ENCODE measurements at places on chromosomes 5 and 9.

DNA sequence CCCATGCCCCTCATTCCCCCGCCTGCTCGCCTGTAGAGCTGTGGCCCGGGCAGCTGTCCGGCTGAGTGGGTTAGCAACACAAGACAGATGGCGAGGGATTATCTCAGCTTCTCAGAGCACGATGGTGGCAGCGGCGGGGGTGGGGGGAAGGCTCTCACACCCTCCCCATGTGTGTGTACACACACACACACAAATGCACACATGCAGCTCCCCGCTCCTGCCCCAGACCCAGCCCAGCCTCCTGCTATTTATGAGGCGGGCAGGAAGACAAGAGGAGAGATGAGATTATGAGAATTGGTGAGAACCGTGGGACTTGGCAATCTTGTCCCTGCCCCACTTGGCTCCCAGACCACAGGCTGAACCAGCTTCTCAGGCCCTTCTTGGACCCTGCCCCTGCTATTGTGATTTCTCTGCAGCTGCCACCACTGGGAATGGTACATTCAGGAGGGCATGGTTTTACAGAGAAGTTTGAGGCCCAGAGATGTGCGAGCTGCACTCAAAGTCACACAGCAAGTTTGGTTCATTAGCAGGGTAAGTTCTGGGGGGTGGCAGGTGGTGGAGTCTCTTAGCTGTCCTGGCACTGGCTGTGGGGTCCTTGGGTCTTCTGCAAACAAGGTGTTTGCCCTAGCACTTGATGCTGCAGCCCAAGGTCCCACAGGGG, 51.0 kb upstream of the PSD2 start:
- no peak for DNase-seq

DNA sequence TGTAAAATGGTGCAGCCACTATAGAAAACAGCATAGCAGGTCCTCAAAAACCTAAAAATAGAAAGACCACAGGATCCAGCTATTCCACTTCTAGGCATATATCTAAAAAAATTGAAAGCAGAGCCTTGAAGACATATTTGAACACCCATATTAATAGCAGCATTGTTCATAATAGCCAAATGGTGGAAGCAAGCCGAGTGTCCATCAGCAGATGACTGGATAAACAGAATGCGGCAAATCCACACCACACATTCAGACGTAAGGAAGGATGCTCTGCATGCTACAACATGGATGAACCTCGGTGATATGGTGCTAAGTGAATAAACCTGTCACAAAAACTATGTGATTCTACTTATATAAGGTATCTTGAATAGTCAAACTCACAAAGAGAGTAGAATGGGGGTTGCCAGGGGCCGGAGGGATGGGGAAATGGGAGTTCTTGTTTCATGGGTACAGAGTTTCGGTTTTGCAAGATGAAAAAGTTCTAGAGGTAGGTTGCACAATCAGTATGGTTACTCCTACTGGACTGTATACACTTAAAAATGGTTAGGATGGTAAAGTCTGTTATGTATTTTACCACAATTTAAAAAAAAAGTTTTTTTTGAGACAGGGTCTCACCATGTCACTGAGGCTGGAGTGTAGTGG, 17.1 kb upstream of the HSD17B3 start:
- DNase-seq = no peak

DNA sequence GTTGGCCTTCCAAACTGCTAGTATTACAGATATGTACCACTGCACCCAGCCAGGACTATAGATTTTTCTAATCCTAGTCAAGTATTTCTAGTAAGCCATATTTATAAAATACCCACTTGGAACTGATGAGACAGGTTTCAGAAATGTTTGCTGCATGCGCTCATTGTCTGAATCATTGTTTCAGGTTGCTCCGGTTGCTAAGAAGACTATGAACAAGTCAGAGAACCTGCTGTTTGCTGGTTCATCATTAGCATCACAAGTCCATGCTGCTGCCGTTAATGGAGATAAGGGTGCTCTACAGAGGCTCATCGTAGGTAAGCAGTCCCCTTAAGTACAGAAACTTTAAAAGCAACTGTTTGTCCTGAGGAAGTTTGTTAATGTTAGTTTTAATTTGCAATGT, 5.3 kb downstream of the INVS start:
- DNase-seq = no peak

GRCh38 chr5:1759378-1759970, 40.2 kb downstream of the MRPL36 start:
- no peak for DNase-seq

DNA sequence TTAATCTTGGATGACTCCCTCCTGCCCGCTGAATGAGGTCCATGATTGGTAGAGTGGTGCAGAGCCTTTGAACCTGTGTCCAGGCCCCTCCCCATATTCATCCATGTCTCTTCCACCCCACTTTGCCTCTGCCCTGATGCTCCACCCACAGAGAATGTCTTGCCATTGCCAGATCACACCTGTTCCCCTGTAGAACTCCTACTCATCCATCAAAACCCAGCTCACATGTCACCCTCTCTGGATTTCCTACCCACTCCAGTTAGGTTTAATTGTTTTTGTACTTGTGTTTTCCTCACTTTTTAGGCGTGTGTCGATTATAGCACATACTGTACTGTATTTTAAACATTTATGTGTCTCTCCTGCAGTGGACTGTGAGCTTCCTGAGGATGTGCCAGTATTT, 107.0 kb upstream of the CTSL start:
- DNase-seq = no peak

DNA sequence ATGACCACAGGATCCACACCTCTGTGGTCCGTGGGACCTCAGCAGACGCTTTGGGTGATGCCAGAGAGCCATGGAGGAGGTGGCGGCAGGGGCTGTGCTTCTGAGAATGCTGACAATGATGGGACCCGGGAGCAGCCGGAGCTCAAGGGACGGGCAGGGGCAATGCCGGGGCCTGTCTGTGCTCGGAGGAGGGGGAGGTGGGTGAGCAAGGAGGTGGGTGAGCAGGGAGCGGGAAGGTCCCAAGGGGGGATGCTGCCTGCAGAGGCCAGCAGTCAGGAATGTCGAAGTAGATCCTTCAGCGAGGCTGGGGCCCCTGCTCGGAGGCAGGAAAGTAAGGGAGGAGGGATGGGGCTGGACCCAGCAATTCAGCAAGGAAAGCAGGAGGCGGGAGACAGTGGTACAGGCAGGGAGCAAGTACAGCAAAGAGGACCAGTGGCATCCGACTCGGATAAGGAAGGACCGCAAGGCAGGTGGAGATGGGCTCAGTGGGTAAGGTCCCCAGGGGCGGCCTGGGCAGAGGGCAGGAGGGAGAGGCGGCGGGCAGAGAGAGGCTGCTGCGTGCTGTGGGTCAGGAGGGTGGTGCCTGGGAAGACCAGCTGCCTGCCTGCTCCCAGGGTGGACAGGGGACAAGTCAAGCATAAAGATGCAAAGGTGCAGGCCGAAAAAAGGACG, 49.0 kb downstream of the ADAMTS2 start:
- DNase-seq = no peak
